ENCODE measurements at places on chromosomes 3 and 15.

DNA sequence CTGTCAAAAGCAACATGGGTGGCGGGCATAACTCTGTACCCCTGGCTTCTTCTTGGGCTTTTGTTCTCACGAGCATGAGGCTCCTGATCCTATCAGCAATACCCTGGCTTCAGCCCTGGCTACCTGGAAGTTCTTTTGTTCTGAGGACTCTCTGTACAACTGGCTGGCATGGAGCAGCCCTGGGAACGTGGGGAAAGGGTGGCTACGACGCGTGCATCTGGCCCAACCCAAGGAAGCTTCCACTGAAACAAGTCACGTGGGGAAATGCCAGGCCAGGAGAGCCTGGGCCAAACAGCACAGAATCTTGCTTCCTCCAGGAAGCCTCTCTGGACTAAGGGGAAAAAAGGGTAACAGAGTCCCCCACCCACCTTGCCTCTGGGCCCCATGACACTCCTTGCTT is 22.7 kb upstream of the ATP2B2 start:
- no peak for DNase-seq

DNA sequence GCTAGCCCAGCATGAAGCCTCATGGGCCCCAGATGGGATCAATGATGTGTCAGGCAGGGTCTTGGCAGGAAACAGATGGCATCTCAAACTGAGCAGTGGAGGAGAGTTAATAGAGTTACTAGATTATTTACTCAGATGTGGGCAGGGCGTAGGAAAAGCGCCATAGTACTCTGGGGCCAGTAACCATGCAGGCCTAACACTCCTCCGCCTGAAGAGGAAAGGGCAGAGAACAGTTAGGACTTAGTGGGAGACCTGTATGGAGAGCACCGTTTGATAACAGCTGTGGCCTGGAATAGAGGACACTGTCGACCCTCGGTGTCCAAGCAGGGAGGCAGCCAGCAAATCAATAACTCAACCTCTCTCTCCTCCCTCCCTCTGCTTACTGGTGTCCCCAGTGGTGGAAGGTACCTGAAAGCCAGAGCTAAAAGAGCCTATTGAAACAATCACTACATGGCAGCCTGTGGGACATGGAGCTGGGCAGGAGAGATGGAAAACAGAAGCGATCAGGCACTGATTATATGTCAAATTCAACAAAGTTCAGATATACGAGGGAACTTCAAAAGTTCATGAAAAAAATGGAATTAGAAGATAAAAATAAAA is 111.4 kb upstream of the CCNL1 start:
- no peak for DNase-seq

GRCh38 chr3:139642996-139643395 is 34.8 kb downstream of the NMNAT3 start:
- DNase-seq: no peak

DNA sequence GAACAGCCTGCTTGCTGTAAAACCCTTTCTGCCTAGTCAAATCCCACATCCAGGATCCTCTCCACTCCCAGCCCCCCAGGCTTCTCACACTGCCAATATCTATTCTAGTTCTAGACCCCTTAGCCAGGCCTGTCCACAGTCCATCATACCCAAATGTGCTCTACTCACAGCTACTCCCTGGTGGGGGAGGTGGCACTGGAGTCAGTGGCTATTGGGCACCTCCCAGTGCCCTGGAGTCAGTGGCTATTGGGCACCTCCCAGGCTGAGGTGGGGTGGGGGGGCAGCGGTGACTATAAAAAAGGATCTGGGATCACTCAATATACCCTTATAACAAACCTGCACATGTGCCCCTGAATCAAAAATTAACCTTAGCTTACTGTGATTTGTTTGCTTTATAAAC is 773 bp upstream of the DISP2 start:
- DNase-seq: no peak

DNA sequence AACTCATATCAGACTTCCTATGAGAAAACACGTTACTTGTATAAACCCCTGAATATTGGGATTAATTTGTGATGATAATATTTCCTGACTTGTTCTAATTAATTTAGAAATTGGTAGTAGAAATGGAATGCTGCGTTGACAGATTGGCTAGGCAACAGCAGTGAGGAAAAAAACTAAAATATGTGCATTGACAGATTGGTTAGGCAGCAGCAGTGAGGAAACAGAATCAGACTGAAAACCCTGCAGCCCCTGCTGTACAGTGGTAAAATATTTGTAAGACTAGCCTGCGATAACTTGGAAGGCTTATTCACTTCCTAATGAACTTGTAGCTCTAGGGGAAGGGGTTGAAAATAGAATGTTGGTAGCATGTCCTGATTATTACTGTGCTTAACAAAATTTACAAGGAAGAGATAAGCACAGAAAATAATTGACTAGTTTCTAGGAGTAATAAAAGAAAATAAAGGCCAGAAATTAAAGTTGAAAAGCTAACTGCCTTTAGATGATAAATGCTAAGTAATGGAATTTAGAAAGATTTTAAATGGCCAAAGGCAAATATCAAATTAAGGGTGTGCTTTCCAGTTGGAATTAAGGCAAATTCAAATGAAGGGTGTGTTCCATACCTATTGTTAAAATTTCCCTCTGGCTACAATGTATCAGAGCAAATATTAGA is 29.9 kb upstream of the IL16 start:
- DNase-seq: no peak

DNA sequence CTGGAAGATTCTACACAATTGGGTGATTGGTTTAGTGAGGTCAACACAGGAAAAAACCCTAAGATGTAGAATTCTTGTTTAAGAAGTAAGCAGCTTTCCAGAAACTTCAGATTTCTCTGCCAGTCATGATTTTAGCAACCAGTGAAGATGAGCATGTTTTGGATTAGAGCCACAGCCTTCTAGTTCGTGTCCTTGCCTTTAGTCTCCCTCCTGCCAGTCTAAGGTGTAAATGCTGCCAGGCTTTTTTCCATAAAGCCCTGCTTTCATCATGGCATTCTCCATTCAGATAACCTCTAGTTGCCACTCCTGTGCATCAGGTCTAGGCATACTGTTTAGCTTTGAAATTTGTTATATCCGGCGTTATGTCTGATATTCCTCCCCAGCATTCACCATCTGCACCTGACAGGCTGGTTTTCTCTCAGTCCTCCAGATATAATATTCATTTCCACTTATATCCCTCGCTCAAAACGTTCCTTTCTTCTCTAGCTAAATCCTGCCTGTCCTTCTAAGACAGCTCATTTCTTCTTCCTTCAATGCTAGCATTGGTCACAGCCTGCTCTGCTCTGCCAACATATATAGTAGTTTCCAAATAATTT is 37.4 kb downstream of the SYN2 start:
- DNase-seq: no peak

- DNase-seq: no peak
These were observed 143.6 kb downstream of the OTOL1 start for GRCh38 chr3:161640181-161640580.

DNA sequence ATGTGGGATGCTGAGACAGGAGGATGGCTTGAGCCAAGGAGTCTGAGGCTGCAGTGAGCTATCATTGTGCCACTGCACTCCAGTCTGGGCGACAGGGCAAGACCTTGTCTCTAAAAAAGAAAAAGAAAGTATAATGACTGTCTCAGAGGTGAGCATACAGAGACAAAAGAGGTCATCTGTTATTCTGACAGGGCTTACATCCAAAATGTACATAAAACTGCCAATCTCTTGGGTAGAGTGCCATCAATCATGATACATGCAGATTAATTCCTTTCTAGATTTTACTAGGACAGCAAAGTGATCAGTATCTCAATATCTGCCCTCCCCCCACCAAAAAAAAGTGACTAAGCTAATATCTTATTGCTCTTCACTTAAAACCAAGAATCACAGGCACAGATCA is 41.0 kb downstream of the RFX7 start:
- DNase-seq: no peak

DNA sequence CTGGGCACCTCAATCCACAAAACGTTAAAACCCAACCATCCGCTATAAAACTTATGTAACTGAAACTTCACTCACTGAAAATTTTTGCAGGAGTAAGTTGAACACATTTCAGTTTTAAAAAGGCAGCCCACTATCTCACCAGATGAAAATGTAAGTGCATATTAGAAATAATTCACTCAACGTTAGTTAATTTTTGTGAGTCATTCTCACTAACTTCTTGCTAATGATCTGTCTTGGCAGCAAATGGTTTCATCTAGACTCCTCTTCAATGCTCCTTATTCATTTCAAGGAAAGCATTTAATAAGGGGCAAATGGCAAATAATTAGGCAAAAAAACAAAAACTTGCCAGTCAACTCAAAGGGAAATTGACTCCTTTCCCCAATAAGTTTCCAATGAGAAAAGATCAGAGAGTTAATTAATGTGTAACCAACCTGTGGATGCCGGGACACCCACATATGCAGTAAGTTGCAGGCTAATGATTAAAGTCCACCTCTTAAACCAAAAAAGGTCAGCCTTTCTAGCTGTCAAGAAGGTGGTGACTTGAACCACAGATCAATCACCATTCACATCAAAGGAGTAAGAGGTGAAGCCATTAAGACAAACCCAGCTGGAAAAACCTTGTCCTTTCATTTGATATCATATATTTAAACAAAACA is 22.9 kb upstream of the PRICKLE2 start:
- no peak for DNase-seq

All from stimulated activated CD4-positive, alpha-beta T cell treated with anti-CD3 and anti-CD28 coated beads, Interleukin-2, amount 100 ng/mL, for 4 hours (primary cell).